Fibroblast of skin of right biceps (primary cell): ENCODE measurements at places on chromosomes 7 and 10.
A peak's percentile ranks its signal among the peaks of the same experiment; 100 is the strongest.

- peak; percentile 36 for DNase-seq
Observed at GRCh38 chr7:120185940-120186682, 86.9 kb upstream of the KCND2 start.

- no peak for DNase-seq
Observed at GRCh38 chr10:75034131-75034512, 77.3 kb upstream of the SAMD8 start.

DNA sequence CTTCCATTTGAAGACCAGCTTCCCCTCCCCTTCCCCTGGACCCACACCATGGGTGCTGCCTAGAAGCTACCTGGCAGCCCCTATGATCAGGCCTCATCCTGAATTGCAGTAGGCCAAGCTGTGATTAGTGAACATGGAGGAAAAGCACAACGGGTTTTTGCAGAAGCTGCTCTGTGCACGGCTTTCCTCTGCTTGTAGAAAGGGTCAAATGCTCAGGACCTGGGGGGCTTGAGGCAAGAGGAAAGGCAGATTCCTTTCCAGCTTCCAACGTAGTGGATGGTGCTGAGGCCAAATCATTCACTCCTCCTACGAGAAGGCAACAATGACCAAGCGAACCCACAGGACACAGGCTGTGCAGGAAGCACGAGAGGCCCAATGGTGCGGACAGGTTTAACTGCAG lies 410.3 kb upstream of the SHH start:
- DNase-seq, result no peak

DNA sequence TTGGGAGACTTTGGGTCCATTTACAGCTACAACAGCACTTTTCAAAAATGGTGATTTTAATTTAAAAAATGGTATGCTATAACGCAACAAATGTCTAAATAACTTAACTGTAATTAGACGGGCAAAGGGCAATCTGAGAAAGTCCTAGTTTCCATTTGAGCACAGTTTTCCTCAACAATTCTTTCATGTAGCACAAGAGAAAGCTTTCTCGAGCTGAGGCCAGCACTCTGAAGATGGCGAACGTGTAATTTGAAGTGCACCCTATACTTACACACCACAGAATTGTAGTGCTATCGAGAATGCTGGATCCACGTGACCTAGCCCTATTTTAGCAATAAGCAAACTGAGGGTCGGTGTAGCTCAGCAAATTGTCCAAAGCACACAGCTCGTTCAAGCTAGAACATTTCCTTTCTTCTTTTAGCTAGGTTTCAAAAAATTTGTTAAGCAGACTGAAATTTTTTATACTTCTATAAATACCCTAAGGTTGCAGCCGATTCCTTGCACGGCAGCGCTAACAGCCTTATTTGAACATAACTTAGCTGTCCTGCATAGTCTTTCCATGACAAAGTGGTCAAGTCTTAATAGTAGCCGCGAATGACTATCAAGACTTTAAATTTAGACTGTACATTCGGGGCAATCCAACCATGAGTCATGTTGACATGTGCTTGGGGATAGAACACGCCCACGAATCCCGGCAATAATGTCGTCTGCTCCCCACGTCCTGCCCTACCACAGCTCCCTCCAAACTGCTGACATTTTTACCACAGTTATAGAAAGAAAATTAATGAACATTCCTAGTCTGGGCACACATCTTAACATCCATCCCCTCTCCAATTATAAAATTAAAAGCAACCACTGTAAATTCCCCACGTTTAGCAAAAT lies 10.0 kb downstream of the KLF6 start:
- DNase-seq, result peak; percentile 95

GRCh38 chr10:130049987-130050386 lies 60.6 kb downstream of the C10orf143 start:
- DNase-seq, result no peak

GRCh38 chr10:110226926-110227641 lies 19.7 kb downstream of the MXI1 start:
- DNase-seq, result peak; percentile 27
